ENCODE measurements at places on chromosomes 6 and 20. TPM values are rescaled to one million over a fixed set of nuclear protein-coding genes. Genes with fewer than 3 reads are reported as not detected.
A peak's percentile ranks its signal among the peaks of the same experiment; 100 is the strongest.

DNA sequence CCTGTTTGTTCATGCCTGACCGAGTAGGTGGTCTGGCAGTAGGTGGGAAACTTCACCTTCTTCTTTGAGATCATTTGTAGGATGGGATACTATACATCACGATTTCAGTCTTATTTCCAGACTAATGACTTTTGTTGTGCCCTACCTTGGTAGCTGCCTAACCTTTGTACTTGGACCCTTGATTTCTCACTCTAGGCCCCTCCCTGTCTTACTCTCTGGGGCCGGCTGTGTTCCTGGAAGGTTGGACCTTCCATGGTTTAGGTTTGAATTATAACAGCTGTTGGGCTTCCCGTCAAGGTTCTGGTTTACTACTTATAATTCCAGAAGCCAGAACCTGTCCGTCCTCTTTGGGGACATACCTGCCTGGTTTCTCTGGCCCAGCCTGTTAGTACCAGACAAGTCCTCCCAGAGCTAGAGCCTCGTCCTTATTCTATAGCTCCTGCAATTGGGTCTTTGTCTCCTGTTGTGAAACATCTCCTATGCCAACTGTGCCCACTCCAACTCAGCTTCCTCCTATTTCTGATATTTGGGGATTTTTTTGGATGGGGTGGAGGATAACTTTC, 14.9 kb upstream of the ADIG start:
- no peak for DNase-seq

GRCh38 chr6:116922853-116923548, 46.0 kb downstream of the RFX6 start:
- DNase-seq, result no peak

KIF25 gene
- not detected for total RNA-seq

DNA sequence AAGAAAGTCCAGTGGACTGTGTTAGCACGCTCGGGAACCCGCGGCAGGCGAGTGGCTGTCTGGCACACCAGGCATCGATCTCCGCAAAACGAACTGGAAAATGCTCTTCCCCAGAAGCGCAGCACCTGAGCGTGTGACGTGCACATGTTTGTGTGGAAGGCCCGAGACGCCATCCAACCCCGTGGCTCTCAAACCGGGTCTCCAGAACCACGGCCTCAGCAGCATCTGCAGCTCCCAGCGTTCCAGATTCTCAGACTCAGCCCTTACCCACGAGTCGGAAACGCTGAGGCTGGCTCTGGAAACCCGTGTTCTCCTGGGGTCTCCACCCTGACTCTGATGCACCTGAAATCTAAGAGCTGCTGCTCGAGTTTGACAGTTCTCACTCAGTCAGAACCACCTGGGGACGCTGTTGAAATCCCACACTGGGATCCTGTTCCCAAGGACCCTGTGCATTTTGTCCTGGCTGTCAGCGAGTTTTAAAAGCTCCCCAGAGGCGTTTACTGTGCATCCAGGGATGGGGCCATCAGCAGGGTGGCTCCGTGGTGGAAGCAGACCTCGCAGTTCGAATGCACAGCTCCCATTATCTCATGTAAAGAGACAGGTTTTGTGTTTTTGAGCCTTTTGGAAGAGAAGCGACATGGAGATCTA, 69.0 kb downstream of the DLL1 start:
- no peak for DNase-seq

DNA sequence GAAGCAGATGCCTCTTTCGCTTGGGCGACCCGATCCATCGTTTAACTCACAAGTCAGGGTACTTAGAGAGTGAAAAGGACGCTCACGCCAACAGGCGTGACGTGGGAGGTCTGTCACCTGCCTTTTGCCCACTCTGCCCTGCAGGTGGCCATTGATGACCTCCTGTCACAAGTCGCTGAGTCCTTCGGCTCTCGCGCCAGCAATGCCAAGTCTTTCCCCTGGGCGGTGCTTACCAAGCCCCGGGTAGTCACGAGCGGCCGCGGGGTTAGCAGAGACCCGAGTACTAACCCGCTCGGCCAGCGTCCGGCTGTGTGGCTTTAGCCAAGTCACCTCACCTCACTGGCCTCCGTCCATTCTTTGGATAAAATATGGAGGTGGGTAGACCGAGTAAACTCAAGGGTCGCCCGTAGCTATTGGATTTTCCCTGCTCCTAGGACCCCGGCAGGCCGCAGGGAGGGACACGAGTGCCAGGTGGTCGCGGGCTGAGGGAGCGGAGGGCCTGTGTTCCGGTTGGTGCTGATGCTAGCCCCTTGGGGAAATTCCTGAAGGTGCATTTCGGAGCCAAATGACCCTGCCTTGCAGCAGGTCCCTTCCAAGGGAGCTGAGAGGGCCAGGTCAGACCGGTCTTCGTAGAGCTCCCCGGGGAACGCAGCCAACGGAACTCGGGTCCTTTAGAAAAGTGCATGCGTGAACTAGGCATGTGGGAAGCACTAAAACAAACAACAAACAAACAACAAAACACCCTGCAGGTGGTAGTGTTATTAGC, 668 bp downstream of the PKIB start:
- peak; percentile 82 for DNase-seq

- DNase-seq, result no peak
These were observed 7.3 kb downstream of the CCDC167 start for GRCh38 chr6:37492236-37492972.

RBM39 gene
- 354 TPM for total RNA-seq

NRSN1 gene
- not detected for total RNA-seq

KCNQ5 gene
- 0.20 TPM for total RNA-seq

GRCh38 chr6:18350712-18351111, 36.4 kb upstream of the RNF144B start:
- DNase-seq, result no peak

DNA sequence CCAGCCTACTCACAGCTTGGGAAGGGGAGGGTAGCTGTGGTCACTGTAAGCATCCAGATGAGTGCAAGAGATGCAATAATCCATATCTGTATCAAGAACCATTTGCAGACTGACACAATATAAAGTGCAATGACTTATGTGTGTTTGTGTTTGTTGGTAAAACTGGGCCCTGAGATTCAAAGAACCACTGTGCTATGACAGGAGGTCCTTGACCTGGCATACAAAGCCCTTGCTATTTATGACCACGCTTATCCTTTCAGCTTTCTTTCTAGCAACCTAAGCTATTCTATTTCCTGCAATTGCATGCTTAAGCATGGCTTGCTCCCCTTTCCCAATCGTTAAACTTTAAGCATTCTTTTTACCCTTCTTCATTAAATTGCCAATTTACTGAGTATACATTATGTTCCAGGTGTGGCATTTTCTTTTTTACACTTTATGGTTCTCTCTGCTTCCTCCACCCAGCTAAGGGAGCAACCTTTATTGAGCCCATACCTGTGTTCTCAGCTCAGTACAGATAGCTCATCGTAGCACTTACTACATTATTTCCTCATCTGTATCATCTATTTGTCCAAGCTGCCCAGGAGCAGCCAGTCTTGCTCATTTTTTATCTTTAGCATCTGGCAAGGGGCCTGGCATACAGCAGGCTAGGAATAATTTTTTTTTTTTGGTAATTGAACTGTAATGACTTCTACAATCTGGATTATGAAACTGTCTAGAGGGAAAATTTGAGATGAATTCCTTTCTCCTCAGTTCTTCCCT, 3.5 kb downstream of the MCUR1 start:
- DNase-seq, result no peak

- DNase-seq, result peak; percentile 16
These were observed 163.2 kb downstream of the PDE7B start for GRCh38 chr6:136014454-136015437.

CMTR1 gene
- 37.0 TPM for total RNA-seq

GRCh38 chr6:39088331-39088730, 26.7 kb downstream of the SAYSD1 start:
- peak; percentile 53 for DNase-seq

GRCh38 chr6:97292671-97293070, 9.7 kb upstream of the MMS22L start:
- no peak for DNase-seq

PTK6 gene
- 12.9 TPM for total RNA-seq

GRCh38 chr6:86888301-86888700, 49.0 kb upstream of the HTR1E start:
- no peak for DNase-seq

DNA sequence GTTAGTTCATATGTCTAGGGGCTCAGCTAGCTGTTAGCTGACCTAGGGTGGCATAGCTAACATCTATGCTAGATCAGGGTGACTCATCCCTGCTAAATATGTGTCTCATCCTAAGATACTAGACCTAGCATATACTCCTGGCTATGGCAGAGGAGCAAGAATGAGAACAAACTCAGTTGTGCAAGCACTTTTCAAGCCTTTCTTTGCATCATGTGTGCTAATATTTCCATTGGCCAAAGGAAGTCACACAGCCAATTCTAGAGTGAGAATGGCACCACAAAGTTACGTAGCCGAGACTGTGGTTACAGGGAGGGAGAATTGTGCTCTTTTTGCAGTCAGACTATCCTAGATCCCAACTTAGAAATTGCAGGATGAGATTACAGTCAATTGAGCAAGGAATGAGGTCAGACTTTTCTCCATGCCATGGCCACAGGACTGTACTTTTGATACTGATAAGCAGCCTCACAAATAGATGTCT, 78.7 kb downstream of the PLCB4 start:
- DNase-seq, result no peak

DNA sequence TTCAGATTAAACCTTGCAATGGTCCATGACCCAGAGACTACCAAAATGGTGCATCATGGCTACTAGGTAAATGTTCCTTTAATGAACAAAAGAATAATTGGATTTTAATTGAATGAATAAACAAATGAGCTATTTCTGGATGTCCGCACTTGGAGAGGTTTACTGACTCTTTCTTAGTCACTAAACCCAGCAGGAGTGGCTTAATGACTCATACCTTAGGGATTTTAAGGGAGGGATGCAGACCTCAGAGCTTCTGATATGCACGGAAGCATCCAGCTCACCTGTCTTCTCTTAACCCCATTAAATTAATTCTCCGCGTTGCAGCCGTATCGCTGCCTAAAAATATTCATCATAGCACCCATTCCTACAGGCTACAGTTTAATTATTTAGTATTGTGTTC, 970.0 kb upstream of the SLC35B3 start:
- peak; percentile 45 for DNase-seq

FAM184A gene
- 0.85 TPM for total RNA-seq

DNA sequence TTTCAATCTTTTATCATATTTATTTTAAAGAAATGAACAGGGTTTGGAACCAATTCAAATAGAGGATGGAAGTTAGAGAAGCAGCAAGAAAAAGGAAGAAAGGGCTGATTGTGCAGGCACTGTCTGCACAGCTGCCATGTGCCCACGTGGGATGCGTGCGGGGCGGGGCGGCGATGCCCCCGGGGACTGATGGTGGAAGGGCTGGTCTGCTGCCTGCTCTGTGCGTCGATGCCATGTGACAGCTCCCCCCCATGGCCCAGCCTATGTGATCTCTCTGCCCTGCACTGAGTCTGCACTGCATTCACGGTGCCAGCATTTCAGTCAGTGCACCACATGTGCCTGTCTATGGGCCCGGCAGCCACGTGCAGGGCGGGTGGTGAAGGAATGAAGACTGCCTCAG, 96.4 kb downstream of the IRF4 start:
- DNase-seq, result no peak

MBOAT1 gene
- 19.7 TPM for total RNA-seq

DNA sequence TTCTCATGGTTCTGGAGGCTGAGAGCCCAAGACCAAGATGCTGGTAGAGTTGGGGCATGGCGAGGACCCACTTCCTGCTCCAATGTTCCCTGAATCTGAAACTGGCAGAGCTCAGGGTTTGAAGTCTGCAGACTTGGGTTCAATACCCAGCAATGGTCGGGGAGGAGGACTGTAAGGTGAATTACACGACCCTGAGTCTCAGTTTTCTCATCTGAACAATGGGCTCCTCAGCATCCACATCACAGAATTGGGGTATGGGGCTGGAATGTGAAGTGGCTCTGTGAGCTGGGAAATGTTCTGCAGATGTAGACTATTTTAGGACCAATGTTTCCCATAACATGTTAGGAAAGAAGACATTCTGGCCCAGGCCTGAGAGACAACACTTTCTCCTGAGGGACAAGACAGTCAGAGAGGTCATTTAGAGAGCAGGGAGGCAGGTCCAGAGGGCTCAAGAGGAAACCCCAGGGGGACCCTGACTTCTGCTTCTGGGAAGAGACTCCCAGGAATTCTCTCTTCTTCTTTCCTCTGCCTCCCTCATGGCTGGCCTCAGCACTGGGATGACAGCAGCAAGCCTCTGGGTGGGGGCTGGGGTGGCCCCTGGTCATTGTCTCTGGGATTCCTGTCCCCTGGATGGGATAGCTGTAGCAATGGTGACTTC, 141.3 kb upstream of the PMEPA1 start:
- DNase-seq, result no peak

DNA sequence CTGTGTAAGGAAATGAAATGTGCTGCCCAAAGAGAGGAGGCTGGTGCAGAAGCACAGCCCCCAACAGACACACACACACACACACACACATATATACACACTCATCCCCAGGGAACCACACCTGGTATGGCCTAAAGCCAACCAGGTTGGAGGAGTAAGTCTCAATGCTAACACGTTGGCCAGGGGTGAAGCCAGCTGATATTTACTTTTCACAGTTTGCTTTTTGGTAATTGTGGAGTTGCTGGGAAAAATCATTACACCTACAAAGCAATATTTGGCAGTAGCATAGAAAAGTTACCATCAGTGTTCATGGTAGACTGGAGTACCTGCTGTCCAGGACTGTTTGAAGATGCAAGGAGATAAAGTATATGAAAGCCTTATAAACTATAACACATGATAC, 50.3 kb upstream of the NAA20 start:
- no peak for DNase-seq

CDC40 gene
- total RNA-seq, result 18.3 TPM

LAMP5 gene
- not detected for total RNA-seq

DNA sequence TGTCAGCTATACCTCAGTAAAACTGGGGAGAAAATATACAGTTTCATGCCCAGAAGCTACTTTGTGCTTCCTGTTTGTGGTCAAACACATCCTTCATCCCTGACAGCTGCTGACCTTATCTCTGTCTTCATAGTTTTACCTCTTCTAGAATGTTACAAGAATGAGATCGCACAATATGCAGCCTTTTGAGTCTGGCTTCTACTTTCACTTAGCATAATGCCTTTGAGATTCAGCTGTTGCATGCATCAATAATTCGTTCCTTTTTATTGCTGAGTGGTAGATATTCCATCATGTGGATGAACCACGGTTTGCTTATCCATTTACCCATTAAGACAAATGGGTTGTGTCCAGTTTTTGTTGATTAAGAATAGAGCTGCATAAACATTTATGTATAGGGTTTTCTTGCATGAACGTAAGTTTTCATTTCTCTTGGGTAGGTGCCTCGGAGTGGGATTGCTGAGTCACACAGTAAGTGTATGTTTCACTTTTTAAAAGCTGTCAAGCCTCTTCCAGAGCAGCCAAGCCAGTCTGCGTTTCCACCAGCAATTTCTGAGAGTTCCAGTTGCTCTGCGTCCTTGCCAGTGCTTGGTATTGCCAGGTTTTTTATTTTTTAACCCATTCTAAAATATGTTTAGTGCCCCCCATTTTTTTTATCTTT, 86.6 kb upstream of the PAX1 start:
- DNase-seq, result no peak

RPN2 gene
- total RNA-seq, result 164 TPM

TNF gene
- total RNA-seq, result not detected

GRCh38 chr6:75368151-75368779, 83.7 kb upstream of the TMEM30A start:
- DNase-seq, result peak; percentile 24
